ENCODE measurements at places on chromosomes 7 and 10.

DNA sequence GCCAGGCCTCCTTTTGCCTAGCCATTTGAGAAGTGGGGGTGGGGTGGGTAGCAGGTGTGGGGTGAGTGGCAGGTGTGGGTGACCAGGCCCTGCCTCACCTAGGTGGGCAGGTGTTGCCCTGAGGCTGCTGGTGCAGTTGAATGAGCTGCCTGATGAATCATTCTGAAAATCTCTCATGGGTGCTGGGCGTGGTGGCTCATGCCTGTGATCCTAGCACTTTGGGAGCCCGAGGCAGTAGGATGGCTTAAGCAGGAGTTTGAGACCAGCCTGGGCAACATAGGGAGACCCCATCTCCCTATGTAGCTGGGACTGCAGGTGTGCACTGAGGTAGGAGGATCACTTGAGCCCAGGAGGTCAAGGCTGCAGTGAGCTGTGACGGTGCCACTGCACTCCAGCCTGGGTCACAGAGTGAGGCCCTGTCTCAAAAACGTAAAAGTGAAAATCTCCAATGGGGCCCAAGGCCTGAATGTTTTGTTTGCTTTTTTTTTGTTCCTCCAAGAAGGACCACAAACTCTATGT lies 17.7 kb downstream of the TSPAN14 start:
- no peak for DNase-seq

DNA sequence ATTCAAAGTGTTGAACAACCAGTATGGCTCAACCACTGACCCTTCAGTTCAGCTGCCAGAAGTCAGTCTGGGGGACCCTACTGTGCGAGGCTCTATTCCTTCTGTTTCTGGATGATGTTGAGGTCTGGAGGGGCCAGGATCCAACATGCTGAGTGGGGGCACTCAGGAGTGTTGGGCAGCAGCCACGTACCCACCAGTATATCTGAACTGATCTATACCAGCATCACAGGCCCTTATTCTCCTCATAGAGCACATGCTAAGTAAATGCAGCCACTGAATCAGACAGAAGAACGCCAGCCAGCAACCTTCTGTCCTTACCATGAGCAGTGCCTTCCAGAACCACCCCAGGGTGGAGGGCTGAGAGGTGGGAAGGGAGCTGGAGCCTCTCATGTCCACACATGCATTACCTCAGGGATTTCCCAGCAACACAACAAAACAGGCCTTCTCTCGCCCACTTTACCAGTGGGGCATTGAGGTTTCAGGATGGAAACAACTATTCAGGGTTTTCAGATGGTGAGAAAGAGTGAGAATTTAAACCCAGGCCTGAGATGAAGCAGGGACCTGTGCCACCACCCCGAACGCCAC lies 6.8 kb upstream of the MSMB start:
- DNase-seq = no peak

- no peak for DNase-seq
Observed at GRCh38 chr10:124449170-124450011, 444 bp downstream of the NKX1-2 start.

DNA sequence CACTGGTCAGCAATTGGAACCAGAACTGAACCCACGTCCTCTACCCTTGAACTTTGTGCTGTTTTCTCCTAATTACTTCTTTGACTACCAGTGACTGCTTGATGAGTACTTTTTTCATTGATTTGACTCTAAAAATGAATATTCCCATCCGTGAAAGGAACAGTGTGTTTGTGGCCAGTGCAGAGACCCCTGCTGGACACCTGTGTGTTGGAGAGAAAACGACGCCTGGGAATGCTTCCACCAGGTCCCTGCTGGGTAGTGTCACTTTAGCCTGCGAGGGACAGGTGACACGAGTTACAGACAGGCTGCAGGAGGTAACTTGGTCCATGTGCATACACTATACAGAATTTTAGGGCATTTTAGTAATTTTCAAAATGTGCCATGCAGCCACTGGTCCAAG lies 6.8 kb upstream of the GJD4 start:
- DNase-seq = no peak

- DNase-seq = no peak
Observed at GRCh38 chr10:33793793-33794192, 459.3 kb upstream of the NRP1 start.

- no peak for DNase-seq
Observed at GRCh38 chr7:139560678-139561077, 37.2 kb downstream of the CLEC2L start.

GRCh38 chr10:61973906-61974305 lies 72.4 kb downstream of the ARID5B start:
- DNase-seq = no peak

DNA sequence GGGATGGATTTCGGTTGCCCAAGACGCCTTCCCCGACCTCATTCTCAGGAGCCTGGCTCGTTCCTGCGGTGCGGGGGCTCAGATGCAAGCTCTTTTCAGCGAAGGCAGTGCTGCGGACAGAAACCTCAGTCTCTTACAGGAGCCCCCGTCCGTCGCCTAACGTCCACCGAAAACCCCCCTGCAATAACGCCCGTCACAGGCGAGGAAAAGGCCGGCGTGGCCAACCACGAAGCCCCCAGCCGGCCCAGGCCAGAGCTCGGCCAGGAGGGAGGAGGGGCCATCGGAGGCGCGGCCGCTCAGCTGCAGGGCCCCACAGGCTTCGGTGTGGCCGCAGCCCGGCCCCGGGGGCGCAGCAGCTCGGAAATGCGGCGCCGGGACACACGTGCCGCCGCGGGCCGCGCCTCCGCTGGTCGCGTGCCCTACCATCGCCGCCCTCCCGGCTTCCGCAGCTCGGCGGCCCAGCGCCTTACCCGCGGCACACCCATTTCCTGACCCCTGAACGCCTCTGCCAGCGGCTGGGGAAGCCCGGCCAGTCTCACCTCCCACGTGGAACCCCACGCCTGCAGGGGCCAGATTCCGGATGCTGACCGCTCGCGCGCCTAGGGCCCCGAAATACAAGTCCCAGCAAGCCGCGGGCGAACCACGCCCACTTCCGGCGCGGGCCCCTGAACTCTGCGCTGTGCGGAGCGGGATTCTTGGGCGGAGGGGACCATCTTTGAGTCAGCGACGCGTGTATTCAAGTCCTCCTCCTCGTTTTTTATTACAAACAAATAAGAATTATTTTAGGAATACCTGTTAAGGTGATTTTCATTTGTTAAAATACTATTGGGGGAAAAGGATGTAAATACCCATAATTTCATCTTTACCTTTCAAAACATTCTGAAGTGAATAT lies at the start of gene ZNF239:
ZNF239 (minus strand) TSS at position 616 of the 892 bp plus-strand sequence. CDS start 16,537 bp downstream, outside the sequence.
- no peak for DNase-seq

GRCh38 chr10:132962623-132963429 lies 20.5 kb upstream of the CFAP46 start:
- no peak for DNase-seq

GRCh38 chr10:132565516-132566209 lies 28.1 kb downstream of the INPP5A start:
- no peak for DNase-seq

GRCh38 chr10:29931833-29932232 lies 127.6 kb downstream of the JCAD start:
- no peak for DNase-seq

GRCh38 chr7:26291251-26291650 lies 411 bp upstream of the SNX10 start:
- DNase-seq = no peak

GRCh38 chr7:33813331-33813730 lies 92.0 kb upstream of the BMPER start:
- DNase-seq = no peak

- DNase-seq = no peak
Observed at GRCh38 chr7:146116521-146117222, at the start of gene CNTNAP2. CNTNAP2 (plus strand) TSS chr7:146116801; CDS start chr7:146116877, 76 bp downstream.

Measured in cerebellar nuclear complex (tissue), 1 donor.